ENCODE measurements at places on chromosomes 1 and 21.

DNA sequence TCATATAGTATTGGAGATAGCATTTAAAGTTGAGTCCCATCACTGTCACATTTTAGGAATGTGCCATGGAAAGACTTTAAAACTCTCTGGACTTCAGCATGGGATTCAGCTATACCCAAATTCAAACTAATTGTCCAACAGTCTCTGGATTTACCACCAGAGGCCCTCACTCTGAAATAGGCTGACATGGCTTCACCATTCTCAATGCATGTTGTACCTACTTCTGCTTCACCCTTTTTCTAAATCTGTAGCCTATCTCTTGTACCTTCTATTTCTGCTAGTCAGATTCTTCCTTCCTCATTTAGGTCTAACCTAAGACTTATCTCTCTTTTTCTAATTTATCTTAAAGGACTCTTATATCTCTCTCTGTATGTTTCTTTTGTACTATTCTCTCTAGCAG lies 512.7 kb upstream of the ZRANB2 start:
- DNase-seq = peak; percentile 4

DNA sequence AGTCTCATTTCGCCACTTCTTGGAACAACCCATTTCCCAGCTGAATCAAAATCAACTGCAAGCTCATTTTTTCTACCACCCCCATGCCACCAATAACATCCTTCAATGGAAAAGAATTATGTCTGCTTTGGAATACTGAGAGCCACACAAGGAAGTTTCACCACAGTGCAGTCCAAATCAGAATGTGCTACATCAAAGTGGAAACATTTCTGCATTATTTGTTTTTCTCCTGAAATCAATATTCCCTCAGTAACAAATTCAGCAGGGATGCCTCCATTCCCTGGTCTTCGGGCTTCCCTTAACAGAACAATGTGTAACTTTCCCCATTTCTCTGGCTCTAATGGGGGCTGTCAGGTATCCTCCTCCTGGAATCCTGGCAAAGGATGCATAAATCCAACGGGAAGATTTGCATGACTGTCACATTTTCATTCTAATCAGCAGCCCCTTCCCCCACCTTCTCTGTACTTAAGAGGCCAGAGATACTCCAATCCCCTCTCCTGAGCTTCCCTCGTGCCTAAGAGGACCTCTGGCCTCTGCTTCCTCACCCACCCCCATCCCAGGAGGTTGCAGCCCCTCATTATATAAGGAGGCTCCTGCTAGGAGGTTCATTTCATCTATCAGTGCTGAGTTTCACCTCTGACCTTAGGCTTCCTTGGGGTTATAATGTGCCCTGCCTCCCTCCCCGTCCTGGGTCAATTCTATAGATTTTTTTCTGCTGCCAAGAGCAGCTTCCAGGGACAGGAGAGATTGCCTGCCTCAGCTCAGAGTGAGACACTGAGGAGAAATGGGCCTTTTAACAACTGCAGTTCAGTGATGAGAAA lies 201.1 kb downstream of the OMA1 start:
- DNase-seq = no peak

GRCh38 chr1:117150316-117150715 lies 28.8 kb upstream of the TRIM45 start:
- no peak for DNase-seq

DNA sequence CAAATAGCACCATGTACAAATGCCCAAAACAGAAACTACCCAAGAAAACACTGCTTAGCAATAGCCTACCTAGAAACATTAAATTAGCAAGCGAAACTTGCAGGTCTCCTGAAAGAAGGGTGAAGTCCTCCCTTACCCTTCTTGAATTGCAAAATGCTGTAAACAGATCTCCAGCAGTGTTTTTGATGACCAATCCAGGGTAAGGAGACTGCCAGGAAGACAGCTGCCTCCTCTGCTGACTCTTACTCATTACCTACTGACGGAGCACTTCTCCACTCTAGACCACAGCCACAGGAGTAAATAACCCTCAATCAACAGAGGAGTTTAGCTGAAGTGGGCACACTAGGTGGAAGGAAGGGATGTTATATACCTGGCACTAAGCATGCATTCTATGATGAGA lies 32.2 kb upstream of the GADD45A start:
- peak; percentile 83 for DNase-seq

DNA sequence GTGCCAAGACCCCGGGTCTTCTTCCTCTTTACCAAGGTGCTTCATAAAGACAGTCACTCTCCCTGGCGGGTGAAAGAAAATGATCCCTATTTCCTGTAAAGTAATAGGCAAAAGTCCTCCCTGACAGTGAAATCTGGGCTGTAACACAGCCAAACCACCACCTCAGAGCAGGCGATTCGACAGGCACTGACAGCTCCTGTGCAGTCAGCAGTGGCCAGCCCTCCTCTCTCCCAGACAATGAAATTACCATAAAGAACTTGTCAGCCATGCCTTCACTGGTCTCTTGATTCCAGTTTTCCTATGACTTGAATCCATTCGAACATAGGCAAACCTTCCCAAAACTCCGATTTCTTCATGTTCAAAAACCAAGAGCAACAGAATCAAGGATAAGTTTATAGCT lies 492.2 kb upstream of the DAB1 start:
- DNase-seq = no peak

DNA sequence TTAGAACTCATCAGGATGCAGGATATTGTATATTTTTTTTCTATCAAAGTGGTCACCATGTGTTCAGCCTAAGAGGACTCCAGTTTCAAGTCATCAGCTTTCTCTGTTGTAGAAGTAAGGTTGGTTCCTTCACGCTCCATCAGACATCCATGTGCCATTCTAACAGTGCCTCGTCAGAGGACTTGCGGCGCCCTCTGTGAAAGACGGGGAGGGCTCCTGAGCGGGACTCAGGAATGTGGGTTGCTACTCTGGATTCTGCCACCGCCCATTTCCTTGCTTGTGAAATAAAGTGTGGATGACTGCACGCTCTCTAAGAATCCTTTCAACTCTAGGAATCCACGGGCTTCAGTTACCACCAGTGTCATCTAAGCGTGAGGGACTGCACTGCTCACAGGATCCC lies 593.5 kb downstream of the KIF26B start:
- no peak for DNase-seq

GRCh38 chr1:210600421-210601159 lies 271.9 kb downstream of the HHAT start:
- no peak for DNase-seq

DNA sequence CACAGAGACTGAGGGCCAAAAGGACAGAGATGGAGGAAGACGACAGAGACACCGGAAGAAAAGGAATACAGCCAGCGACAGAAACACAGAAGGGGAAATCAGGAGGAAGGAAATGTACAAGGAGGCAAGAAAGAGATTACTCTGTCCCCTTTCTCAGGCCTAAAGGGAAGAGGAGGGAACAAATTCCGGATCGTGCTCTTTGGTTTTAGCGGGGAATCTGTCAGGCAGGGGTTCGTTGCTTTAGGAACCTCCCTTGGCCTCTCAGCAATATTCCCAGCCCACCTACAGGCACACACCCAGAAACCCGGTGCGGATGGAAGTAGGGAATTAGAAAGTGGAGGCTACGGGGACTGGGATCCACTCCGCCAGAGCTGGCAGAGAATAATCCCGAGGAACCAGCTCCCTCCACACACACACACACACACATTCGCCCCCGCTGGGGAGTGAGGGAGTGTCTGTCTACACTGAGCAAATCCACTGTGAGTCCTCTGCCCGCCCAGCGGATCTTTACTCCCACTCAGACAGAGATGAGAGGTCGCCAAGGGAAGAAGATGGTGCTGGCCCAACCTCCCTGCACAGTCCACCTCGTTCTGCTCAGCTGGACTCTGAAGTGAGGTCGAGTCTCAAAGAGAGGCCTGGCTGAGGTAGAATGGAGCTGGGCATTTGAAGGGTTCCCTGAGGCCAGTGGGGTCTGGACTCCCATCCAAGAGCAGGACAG lies 5.7 kb downstream of the TAL1 start:
- DNase-seq = no peak

GRCh38 chr1:118899340-118899739 lies 88.8 kb downstream of the TBX15 start:
- DNase-seq = no peak

- DNase-seq = no peak
These were observed 673.3 kb downstream of the KCNT2 start for GRCh38 chr1:195934817-195935553.

- DNase-seq = no peak
These were observed 2.4 kb downstream of the TRIM11 start for GRCh38 chr1:228404107-228404720.

GRCh38 chr1:214005708-214006107 lies 17.9 kb downstream of the PROX1 start:
- DNase-seq = no peak

- peak; percentile 97 for DNase-seq
These were observed at the start of gene ZZZ3 for GRCh38 chr1:77682460-77683159. ZZZ3 (minus strand) TSS chr1:77682658; CDS start chr1:77633354, 49,304 bp downstream.

GRCh38 chr1:153432874-153433681 lies 16.8 kb downstream of the S100A7A start:
- no peak for DNase-seq

DNA sequence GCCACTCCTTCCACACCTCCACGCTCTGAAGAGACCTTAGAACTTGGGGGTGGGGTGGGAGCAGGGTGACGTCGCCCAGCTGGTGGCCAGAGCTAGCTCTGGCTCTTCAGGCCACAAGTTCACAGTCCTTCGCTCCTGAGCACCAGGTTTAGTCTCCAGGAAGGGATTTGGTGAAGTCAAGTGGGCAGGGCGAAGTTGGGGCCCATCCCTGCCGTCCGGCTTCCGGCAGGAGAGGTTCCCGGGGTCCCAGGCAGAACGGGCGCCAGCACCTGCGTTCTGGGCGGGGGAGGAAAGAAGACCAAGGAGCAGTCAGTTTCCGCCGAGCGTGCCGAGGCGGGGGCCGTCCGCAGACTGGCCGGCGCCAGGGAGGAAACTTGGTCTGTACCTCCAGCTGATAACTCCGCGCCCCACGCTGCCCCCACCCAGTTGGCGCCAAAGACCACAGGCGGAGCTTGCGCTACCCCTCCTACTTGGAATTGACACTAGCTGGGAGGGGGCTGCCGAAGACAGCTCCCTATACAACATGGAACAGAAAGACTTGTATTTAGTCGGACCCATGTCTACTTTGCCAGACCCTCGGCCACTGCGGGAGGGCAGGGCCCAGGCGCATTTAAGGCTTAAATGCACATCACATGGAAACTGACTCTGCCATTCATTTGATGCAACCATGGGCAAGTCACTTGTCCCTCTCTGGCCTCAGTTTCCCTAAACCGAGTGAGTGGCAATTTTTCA lies 995 bp downstream of the ID3 start:
- peak; percentile 78 for DNase-seq

DNA sequence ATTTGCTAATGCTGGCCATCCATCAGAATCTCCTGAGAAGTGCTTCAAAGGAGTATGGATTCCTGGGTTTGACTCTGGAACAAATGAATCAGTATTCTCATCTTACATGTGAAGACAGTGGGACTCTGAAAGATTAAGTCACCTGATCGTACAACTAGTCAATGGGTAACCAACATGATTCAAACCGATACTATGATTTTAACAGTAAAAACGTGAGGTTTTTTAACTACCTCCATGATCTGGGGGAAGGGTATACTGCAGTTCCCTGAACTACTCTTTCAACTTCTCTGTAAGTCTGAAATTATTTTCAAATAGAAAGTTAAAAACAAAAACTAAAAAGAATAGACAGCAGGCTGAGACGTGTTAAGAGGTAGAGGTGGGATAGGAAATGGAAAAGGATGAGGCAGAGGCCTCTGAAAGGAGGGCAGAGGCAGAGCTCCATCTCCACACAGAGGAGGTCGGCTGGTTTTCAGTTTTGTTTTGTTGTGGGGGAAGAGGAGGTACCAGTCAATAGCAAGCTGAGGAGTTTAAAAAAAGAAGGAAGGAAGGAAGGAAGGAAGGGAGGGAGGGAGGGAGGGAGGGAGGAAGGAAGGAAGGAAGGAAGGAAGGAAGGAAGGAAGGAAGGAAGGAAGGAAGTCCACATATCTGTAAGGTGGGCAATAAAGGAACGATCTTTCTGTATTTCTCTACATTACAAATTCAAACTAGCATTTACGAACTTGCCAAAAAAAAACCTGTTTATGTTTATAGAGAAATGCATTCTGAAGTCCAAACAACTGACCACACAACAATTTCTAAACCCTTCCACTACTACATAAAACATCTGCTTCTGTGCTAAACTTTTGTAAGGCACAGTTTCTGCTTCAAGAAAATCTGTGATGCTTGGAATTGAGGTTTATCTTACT lies 213.1 kb downstream of the RERE start:
- no peak for DNase-seq

- no peak for DNase-seq
These were observed at the start of gene GNG4 for GRCh38 chr1:235649368-235650163. GNG4 (minus strand) TSS chr1:235649784; CDS start chr1:235583838, 65,946 bp downstream.

GRCh38 chr1:167993720-167994119 lies 56.8 kb upstream of the MPC2 start:
- DNase-seq = no peak

DNA sequence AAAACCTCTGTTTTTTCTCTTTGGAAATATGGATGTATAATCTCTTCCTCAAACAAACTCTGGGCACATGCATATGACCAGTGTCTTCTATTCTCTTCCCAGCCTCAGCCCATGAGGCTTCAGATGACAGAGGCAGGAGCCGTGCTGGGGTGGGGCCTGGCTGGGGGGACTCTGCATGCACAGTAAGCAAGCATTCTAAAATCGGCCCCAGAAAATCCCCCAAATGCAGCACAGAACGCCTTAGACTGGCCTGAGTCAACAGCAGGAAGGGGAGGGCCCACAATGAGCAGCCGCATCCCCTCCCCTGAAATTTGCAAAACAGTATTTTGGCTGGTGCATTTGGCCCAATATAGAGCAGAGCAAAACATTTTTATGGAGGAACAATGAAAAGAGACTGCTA lies 47.8 kb downstream of the ITPKB start:
- DNase-seq = no peak

DNA sequence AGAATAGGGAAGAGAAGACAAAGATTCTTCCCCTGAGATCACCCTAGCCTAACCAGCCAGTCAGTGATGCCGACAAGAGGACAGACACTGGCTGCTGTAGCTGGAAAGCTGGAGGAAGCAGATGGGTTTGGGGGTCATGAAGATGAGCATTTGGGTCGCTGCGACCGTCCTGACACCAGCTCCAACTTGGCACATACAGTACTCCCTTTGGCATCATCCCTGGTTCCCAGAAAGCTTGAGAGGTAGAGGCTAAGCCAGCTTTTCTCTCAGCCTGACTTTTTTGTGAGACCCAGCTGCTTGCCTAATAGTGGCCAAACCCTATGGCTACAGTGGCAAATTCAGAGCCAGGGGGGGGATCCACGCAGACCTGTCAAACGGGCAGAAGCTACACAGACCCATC lies 43.0 kb upstream of the IKBKE start:
- no peak for DNase-seq

- DNase-seq = no peak
These were observed 231.3 kb upstream of the VAMP3 start for GRCh38 chr1:7539769-7540175.

DNA sequence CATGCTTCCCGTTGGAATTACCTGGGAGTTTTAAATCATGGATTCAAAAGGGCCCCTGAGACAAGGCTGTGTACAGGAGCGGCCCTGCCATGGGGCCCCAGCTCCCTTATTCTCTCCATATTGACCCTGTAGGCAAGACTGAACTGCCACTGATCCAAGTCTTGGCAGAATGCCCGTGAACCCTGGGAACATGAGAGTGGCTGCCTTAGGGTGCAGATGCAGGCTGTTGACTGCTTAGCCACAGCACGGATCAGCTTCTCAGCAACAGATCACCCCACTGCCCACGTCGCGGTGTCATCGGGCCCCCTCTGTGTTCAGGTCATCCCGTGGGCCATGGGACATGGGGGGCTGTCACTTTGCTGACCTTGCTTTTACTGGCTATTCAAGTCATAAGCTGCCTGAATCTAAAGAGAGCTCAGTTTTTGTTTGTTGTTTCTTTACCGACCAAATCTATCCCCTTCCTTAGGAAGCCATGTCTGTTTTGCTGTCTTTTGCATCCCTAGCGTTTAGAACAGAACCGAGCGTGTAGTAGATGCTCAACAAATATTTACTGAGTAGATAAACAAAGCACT lies 83.4 kb downstream of the MATN1 start:
- no peak for DNase-seq

All from fibroblast of pulmonary artery (primary cell).